Renal pelvis (tissue), 12 donors: ENCODE measurements at places on chromosomes 11 and 22. TPM values are rescaled to one million over a fixed set of nuclear protein-coding genes. Genes with fewer than 3 reads are reported as not detected.

DNA sequence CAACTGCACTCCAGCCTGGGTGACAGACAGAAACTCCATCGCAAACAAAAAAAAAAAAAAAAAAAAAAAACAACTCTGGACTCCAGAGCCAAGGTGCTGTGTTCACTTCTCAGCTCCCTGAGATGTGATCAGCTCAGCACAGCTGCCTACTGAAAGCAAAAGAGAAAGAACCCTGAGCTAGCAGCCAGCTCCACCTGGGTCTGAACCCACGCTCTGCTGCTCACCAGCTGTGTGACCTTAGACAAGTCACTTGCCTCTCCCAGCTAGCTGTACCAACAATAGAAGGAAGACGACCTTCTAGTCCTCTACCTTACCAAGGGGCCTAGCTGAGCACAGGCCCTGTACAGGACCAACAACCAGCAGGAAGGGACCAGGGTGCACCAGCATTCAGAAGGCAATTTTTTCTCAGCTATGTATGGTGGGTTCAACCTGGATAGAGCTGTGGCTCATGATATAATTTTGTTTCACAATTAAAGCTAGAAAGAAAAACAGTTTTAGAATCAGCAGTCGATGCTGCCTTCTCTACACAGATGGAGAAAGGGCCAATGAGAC is 3.8 kb downstream of the DGCR2 start:
- DNase-seq = no peak

The CCDC87 gene
- 0.36 TPM for polyA plus RNA-seq

- DNase-seq = no peak
Measured at GRCh38 chr22:29155966-29156365, 49.7 kb upstream of the EMID1 start.

DNA sequence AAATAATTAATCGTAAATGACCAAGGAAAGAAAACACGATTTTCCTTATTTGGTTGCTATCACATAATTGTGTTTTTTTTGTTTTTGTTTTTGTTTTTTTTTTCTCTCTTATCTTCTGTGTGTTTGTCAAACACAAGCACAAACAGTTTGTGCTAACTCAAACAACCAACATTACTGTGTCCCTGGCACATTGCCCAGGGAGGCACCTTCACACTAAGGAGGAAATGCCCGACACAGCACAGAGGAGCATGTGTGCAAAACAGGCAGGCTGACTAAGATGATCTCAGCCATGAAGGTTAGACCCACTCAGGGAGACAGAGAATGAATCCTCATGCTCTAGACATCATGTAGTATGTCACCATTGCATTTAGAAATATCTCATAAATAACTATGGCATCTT is 130.1 kb downstream of the SOX6 start:
- DNase-seq = peak; percentile 10

The NPAS4 gene
- 0.13 TPM for polyA plus RNA-seq

- DNase-seq = no peak
Measured at GRCh38 chr11:86162239-86162638, 82.3 kb upstream of the EED start.

The IL18 gene
- 9.5 TPM for polyA plus RNA-seq

The NNMT gene
- polyA plus RNA-seq = 0.53 TPM

- no peak for DNase-seq
Measured at GRCh38 chr22:44057401-44057987, 33.4 kb downstream of the PARVB start.

DNA sequence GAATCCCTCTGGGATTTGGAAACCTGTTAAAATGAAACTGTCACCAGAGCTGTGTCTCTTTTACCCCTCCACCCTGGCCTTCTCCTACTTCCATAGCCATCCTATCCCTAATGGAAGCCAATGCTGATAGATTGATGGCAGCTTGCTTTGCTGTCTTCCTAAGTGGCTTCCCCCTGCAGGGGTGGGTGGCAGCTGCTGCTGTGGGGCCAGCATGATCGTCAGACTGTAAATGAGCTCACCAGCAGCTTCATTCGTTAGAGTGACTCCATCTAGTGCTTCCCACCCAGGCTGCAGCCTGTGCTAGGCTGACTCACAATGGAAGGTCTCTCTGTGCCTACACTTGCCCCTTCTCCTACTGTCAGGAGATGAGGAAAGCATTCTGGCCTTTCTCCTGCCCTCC is 311.0 kb downstream of the BUD13 start:
- DNase-seq = no peak

The FOLR2 gene
- polyA plus RNA-seq = 10.1 TPM

DNA sequence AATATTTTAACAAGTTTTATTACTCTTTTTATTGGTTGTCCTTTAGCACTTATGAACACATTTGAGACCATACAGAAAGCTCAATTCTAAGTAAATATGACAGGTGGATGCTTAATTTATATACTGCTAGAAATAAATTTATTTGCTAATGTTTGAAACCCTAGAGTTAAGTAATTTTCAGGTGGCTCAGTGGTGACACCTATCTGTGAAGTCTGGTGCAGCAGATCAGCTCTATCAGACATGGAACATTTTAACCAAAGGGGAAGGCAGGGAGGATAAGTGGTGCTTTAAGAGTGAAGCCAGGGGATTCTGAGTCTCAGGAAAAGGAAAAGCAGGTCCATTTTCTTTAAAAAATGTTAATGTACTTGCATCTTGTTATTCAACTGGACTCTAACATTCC is 175.8 kb downstream of the DSCAML1 start:
- DNase-seq = no peak

DNA sequence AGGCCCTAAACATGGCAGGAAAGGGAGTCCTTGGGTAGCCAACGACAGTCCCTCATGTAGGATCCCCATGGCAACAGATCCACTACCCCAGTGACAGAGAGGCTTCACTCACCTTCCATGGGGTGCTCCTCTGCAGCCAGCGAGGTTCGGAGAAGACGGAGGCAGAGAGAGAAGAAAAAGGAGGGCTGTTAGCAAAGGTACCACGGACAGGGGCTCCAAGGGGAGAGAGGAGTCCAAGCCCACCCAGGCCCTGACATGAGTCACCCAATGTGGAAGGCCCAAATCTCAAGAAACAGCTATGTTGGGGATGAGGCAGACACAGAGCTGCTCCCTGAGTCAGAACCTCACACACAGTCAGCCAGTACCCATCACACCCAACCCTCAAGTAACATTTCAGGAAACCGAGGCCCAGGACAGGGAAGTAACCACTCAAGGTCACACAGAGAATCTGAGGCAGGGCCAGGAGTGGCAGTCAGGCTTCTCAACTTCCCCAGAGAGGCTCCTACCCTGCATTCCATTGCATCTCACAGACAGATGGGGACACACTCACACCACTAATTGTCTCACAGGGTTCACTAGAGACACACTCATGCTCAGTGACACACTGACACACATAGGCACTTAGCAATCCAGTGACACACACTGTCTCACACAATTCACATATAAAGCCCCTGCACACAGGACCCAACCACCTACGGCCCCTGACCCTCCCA is 25.2 kb downstream of the NRXN2 start:
- DNase-seq = no peak

The GLB1L2 gene
- 28.7 TPM for polyA plus RNA-seq

DNA sequence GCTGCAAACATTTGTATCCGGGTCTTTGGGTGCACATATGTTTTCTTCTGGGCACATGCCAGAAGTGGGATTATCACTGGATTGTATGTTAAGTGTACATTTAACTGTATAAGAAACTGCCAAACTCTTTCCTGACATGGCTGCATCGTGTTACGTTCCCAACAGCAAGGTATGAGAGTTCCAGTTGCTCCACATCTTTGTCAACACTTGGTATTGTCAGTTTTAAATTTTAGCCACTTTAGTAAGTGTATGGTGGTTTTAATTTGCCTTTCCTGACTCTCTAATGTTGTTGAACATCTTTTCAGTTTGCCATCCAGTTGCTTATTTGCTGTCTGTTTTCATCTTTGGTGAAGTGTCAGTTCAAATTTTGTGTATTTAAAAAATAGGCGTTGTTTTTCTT is 22.5 kb upstream of the SMIM38 start:
- no peak for DNase-seq

GRCh38 chr11:107493117-107493516 is 35.5 kb upstream of the CWF19L2 start:
- DNase-seq = no peak

The POTEH gene
- not detected for polyA plus RNA-seq

- DNase-seq = peak; percentile 62
Measured at GRCh38 chr22:37188901-37189466, 937 bp upstream of the C1QTNF6 start.

- peak; percentile 20 for DNase-seq
Measured at GRCh38 chr11:75946531-75947530, 131.8 kb downstream of the UVRAG start.

The JHY gene
- polyA plus RNA-seq = 11.0 TPM

DNA sequence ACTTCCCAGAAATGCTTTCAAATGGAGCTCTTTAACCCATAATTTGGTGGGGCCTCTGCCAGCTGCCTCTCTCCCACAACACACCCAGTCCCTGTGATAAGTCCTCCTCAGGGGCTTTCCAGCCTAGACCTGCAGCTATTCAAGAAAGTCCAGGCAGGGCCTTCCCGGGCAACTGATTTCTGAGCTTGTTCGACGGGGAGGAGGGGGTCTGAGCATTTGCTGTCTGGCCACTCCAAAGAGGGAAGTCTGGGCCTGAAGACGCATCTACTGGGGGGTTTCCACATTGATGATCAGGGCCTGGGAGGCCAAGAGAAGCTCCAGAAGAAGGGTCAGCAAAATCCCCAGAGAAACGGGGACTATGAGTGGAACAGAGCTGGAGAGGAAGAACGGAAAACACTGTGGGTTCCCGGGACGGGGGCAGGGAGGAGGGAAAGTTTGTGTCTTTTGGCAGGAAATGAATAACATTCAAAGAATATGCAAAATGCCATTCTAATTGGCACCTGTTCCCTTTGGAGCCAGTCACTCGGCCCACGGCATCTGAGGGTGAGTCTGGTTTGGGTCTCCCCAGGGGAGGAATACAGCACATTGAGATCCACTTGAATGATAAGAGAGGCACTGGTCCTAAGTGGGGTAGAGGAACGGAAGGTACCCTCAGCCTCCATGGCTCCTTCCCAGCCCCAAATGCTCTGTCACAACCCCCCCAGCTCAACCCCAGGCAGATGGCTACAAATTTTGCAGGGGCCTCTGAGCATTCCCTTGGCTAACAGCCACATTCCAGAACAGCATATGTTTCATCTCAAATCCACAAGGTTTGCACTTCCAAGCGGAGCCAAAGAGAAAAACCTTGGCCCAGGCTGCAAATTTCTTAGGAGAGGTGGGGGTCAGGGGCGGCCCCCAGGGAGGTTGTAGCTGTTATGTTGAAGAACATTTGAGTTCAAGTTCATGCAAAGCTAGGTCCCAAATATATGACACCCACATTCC is 72.0 kb downstream of the RPUSD4 start:
- peak; percentile 72 for DNase-seq

The RAB6A gene
- 108 TPM for polyA plus RNA-seq

- DNase-seq = no peak
Measured at GRCh38 chr22:22058633-22059290, 76.2 kb upstream of the TOP3B start.

DNA sequence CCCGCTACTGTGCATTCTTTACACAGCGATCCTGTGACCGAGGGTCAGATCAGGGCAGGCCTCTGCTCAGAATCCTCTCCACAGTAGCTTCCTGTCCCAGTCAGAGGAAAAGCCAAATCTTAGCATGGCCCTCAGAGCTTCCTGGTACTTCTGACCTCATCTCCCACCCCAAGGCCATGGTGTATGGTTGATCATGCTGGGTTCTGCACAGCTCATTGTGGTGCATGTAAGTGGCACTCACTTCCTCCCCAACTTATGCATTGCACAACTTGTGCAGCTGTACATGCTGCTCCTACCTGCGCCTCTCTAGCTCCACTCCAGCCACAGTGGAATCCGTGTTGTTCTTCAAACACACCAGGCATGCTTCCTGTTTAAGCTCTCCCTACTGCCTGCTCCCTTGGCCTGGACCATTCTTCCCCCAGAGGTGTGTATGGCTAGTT is 20.3 kb downstream of the BMAL1 start:
- no peak for DNase-seq

- no peak for DNase-seq
Measured at GRCh38 chr22:42742940-42743339, 22.3 kb upstream of the A4GALT start.

The ACR gene
- 0.43 TPM for polyA plus RNA-seq

DNA sequence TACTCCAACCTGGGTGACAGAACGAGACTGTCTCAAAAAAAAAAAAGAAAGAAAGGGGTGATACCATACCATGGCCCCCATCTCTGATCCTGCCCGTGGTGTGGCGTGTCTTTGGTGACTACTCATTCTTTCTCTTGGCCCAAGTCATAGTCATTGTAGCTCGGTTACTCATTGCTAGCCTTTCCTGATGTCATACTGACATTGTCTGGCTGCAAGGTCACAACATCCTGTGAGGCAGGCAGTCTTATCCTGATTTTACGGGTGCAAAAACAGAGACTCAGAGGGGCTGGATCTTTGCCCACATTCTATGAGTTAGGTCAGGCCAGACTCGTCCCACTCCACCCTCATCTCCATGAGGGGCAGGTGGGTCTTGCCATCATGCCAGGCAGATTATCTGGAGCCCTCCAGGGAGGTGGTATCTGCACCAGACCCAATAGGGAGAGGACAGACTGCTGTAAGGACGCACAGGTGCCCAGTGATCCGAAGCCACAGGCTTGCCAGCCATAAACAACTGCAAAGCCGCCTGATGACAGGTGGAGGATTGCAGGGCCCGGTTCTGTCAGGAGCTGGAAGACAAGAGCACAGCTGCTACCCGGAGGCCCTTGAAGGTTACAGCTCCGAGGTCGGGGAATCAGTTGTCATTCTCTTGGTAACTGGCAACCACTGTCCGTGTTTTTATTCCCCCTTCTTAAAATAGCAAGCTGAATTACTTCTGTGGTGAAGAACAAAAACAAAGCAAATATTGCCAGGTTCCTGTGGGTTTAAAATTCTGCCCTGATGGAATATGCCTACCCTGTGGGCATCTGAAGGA is 13.8 kb downstream of the TOM1 start:
- peak; percentile 43 for DNase-seq

DNA sequence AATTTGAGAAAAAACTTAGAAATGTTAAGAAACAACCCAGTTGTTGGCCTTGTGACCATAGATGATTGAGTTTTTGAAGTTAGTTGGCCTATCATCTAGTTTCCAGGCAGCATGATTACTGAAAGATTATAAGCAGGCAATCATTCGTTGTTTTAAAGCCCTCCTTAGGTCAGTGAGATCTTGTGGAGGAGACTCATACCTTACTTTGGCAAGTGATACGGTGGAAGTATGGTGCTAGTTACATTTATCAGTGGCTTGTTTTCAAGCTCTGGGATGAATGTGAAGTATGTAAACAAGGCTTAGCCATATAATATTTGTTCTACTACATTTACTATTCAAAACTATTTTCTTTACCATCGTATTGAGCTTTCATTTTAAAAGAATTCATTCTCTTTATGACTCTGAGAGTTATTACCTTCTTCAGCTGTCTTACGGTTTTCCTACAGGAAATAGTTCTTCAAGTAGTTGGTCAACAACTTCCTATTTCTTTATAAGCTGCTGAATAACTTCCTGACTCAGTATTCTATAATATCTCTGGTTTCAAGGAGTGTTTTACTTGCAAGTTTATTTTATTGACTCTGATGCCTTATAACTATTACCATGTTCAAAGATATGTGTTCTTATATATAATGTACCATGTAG is 7.3 kb downstream of the YAP1 start:
- DNase-seq = no peak

DNA sequence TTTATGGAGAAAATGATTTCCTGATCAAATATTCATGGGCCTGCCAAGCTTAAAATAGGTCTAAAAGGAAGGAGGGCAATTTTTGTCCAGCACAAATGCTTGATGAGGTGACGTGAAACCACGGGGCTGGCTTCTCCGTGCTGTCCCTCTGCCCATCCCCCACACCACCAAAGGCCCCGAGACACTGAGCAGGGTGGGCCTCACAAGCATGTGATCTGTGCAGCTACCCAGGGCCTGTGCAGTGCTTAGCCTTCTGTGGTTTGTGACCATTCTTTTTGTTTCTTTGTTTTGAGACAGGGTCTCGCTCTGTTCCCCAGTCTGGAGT is 94.8 kb upstream of the RTL6 start:
- DNase-seq = no peak
